Stimulated activated CD8-positive, alpha-beta memory T cell treated with anti-CD3 and anti-CD28 coated beads, Interleukin-4, amount 100 ng/mL, for 24 hours (primary cell): ENCODE measurements at places on chromosomes 3 and 15.

DNA sequence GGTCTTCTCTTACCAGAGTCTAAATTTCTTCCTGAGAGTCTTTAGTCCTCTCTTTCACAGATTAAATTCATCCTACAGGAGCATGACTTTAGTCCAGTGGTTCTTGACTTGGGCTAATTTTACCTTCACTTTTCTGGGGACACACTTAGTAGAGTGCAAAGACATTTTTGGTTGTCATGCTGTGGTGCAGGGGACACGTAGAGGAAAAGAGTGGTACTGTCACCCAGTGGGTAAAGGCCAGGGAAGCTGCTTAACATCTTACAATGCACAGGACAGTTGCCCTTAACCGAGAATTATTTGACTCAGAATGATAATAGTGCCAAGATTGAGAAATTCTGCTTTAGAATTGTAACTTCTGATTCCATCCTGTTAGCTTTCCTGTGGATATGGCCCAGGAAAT, 772.5 kb upstream of the GRM7 start:
- no peak for DNase-seq

DNA sequence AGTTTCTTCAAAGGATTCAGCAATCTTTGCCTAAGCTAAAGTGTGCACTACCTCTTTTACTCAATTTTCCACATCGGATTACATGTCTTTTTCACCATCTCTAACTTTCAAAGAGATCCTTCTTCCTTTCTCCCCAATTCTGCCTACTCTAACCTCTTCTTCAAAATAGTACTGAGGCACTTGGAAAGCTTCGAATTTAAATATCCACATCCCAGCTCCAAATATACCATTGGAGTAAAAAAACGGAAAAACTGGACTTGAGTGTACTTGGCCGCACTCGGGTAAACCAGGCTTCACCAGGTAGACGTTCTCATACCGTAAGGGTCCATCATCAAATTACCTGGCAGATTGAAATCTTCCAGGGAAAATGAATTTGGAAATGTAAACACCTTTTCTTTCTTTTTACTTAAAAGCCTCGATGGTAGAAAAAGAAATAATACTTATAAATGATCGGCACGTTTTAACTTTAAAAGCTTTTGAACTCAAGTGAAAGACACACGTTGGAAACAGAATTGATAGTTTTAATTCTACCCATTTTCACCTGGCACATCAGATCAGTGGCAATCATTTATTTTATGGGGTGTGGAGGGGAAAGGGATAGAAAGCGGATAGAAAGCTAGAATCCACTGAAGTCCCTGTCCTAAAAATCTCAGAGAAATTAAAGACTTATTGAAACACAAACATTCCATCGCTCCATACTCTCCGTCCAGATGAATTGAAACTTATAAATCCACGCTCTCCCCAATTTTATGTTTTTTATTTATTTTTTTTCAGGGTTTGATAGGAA, 8.2 kb upstream of the MEIS2 start:
- no peak for DNase-seq

- DNase-seq = no peak
Observed at GRCh38 chr3:184261270-184261853, at the start of gene CAMK2N2. Gene CAMK2N2, minus strand, starts transcription at chr3:184261553. Its CDS starts 268 bp downstream, at chr3:184261285.

DNA sequence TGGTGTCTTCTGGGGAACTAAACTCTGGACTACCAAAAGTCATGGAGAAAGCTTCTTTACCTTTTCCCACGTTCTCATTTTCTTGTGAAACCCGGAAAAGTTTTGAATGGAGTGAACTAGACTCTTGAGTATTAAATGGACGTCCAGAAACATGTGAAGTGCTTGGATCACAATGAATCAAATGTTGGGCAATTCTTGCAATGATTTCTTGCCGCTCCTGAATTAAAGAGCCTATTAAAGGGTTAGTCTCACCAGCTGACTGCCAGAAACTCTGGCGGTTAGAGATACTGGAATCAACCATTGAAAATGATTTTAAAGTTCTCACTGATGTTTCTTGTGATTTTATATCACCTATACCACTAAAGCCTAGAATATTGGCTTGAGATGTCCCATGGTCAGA, 40.8 kb upstream of the ARPP19 start:
- no peak for DNase-seq

- DNase-seq = no peak
Observed at GRCh38 chr3:159919873-159920272, 68.8 kb upstream of the IL12A start.

- no peak for DNase-seq
Observed at GRCh38 chr3:39540162-39540921, 72.9 kb downstream of the MOBP start.

- DNase-seq = no peak
Observed at GRCh38 chr15:35689266-35689665, 143.3 kb upstream of the DPH6 start.

DNA sequence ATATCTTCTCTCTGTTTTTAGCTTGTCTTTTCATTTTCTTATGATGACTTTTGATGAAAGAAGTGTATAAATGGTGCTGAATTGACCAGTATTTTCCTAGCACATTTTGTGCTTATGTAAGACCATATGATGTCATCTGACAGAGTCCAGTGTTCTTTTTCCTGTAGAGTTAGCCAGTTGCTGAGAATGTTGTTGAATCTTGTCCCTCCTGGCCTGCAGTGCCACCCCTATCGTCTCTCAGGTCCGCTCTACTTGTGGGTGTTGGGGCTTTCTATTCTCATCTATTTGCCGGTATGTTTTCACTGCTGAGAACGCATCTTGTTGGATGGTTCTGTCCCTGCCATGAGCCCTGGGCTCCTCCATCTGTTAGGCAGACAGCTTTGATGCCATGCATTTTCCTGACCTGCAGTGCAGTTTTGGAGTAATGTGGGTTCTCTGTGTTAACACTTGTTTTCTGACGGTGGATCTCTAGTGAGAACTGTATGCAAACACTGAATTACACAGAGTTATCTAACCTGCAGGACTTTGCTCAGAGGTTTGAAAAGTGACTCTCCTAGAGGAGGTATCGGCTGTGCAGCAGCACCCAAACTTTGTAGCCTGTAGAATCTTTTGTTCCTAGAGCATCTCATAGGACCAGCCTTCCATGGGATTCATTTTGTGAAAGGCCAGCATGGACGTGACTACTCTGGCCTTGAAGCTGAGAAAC, 44.6 kb downstream of the SLC6A20 start:
- no peak for DNase-seq

- DNase-seq = no peak
Observed at GRCh38 chr15:68425428-68426060, 6.4 kb downstream of the ITGA11 start.

- no peak for DNase-seq
Observed at GRCh38 chr15:29818141-29818540, 4.1 kb downstream of the TJP1 start.

DNA sequence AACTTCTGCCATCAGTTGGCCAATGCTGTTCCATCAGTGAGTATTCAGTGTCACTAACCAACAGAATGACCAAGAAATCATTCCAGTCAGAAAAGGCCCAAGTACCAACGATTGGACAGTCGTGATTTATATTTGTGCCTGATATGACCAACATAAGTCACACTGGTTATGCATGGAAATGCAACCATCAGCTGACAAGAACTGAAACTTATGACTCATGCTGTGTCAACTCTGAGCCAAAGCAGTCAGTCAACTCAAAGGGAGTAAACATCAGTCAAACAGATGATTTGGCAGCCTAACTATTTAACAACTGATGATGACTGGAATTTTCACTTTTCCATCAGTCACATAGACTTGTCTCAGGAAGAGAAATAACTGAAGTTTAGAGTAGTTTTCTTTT, 142.4 kb downstream of the ANXA2 start:
- no peak for DNase-seq

GRCh38 chr15:75749820-75750219, 37.2 kb upstream of the CSPG4 start:
- no peak for DNase-seq

- no peak for DNase-seq
Observed at GRCh38 chr3:184805351-184806038, 6.5 kb upstream of the VPS8 start.

GRCh38 chr3:45211466-45212094, 14.5 kb downstream of the TMEM158 start:
- DNase-seq = no peak

DNA sequence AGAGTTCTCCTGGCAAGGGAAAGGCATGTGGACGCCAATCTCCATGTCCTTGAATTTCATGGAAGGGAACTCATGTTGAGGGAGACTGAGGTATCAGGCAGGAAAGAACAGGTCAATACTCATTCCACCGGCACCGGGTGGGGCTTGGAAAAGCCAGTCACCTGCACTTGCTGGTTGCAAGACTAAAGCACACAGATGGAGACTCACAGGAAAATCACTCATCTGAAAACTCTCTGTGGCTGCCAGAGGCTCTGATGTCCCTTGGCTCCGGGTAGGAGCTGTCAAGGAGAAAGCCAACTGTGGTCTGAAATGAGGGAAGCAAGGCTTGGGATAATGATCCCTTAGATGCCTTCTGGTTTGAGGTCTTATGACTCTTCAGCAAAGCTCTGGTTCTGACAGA, 8.7 kb upstream of the CGNL1 start:
- no peak for DNase-seq

- DNase-seq = no peak
Observed at GRCh38 chr3:4503050-4503449, 9.9 kb downstream of the ITPR1 start.

- no peak for DNase-seq
Observed at GRCh38 chr3:127092776-127093175, 100.2 kb upstream of the PRR23E start.

DNA sequence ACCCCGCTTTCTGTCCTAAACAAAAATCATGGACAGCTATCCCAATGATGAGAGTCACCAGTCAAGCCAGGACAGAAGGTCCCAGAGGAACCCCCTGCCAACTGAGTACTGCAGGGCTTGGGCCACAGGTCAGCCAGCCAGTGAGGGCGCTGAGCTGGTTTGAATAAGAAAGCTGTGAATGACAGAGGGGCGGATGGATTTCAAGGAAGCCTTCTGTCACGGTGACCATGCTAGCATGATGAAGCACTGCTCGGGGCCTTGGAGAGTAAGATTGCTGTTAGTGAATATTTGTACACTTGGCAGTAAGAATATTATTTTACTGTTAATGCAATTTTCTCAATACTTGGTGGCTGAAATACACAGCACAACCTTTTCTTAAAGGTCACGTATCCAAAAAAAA, 734.0 kb upstream of the NR2F2 start:
- DNase-seq = no peak

DNA sequence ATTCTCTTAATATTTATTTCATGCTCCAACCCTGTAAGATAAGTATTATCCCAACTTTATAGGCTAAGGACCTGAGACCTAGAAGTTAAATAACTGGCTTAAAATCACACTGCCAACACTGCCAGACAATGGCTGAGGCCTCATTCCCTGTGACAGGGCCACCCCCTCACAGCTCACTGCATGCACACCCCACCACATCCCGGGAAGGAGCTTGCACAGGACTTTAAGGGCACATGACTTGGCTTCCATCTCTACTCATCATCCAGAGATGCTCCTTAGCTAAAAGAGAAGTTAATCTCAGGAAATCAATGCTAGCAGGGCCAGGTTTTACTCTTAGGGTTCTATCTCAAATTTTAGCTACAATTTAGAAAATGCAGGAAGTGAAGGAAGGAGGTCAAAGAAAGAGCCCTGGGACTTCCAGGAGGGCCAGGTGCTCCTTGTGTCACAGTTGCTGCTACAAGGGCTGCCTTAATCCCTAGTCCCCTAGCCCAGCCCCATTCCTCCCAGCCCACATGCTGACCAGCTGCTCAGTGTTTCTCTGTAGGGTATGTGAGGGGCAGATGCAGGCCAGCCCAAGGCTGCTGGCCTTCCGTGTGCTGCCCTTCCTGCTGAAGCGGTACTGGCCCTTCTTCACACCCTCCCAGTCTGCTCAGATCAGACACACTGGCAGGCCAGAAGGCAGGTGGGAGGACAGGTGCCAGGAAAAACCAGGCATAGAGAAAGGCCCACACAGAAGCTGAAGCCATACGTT, 53.5 kb downstream of the WWTR1 start:
- DNase-seq = no peak

DNA sequence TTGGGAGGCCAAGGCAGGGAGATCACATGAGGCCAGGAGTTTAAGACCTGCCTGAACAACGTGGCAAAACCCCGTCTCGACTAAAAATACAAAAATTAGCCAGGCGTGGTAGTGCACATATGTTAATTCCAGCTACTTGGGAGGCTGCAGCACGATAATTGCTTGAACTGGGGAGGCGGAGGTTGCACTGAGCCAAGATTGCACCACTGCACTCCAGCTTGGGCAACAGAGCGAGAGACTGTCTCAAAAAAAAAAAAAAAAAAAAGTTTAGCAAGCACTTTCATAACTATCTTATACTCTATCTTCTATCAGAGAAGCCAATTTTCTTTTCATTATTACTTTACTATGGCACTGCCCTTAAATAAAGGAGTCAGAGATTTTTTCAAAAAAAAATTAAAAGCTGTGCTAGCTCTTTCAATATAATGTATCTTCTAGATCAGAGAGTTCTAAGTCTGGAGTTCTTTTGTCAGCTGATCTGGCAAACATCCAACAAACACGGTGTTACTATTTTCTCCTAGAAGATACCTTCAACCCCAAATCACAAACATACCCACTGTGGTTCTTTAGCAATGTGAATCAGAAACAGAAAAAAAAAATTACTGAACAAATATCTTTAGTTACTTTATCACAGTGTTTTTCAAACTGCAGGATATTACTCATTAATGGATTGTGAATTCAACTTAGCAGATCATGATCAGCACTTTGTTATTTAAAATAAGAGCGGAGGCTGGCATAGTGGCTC, 3.0 kb downstream of the ZNF770 start:
- DNase-seq = no peak

DNA sequence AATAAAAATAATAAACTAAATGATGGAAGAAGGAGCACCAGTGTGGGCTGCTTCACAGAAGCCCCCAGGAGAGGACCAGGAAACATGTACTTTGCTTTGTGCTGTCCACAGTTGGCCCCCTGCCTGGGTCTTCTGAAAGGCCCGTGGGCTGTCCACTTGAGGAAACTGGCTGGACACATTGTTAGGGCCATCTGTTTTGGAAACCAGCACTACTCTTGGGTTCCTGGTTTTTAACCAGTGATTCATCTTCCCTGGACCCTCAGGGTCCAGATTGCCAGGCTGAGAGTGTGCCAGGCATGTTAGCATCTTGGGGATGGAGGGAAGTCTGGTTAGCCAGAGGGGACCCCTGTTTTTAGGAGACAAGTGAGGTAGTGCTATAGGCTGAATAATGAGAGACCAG, 297.2 kb upstream of the C2CD4B start:
- no peak for DNase-seq

DNA sequence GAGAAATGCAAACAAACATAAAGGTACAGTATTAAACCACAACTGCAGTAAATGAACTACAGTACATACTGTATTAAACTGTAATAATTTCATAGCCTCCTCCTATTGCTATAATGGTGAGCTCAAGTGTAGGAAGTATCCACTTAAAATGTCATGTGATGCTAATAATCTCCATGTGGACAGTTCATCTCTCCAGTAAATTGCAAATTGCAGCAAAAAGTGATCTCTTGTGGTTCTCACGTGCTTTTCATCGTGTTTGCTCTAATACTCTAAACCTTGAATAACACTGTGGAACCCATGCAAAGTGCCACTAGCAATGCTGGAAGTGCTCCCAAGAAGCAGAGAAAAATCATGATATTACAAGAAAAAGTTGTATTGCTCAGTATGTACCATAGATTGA, 9.2 kb upstream of the FNDC3B start:
- no peak for DNase-seq

- no peak for DNase-seq
Observed at GRCh38 chr15:96629511-96629910, 299.0 kb downstream of the NR2F2 start.

- no peak for DNase-seq
Observed at GRCh38 chr3:132628157-132628556, 31.1 kb downstream of the ACKR4 start.

GRCh38 chr3:3053974-3054373, 56.2 kb downstream of the IL5RA start:
- DNase-seq = no peak

GRCh38 chr3:33273628-33274027, 3.6 kb upstream of the FBXL2 start:
- DNase-seq = no peak
